WTC11 (cell line): ENCODE measurements at places on chromosomes 6 and 20. TPM values are rescaled to one million over a fixed set of nuclear protein-coding genes. Genes with fewer than 3 reads are reported as not detected.

DNA sequence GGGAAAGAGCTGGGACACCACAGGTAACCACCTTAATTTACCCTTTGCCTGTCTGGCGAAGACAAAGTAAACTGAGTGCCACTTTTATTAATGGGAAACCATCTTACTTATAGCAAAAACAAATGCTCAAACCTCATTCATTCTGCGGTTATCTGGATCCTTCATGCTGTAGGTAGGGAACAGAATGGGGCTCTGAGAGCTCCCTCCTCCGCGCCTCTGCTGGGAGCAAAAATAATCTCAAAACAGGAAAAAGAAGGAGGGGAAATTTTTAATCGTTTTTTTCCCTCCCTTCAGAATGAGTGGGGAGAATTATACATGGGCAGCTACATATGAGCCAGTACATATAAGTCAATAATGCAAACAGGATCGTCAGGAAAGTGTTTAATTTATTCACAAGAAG lies 177.3 kb downstream of the GMPR start:
- DNase-seq: no peak

- DNase-seq: no peak
Observed at GRCh38 chr6:108836061-108836460, 12.2 kb upstream of the ARMC2 start.

- DNase-seq: no peak
Observed at GRCh38 chr6:32885698-32886286, 31.8 kb downstream of the PSMB9 start.

DNA sequence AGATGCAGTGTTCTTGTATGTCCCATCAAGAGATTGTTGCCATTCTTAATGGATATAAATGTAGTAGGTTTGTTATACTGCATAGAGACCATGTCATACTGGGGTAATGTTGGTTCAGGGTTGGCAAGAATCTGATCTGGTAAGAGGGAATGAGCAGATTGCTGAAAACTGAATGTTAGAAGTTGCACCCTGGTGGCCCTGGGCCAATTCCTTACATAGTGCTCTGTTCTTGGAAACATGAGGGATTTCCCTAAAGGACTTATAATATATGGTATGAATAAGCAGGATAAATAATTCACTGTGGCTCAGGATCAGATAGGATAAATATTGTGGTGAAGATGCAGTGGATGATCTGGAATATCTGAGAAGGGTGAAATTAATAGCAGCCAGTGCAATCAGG lies 70.2 kb downstream of the ANKS1A start:
- DNase-seq: no peak

DNA sequence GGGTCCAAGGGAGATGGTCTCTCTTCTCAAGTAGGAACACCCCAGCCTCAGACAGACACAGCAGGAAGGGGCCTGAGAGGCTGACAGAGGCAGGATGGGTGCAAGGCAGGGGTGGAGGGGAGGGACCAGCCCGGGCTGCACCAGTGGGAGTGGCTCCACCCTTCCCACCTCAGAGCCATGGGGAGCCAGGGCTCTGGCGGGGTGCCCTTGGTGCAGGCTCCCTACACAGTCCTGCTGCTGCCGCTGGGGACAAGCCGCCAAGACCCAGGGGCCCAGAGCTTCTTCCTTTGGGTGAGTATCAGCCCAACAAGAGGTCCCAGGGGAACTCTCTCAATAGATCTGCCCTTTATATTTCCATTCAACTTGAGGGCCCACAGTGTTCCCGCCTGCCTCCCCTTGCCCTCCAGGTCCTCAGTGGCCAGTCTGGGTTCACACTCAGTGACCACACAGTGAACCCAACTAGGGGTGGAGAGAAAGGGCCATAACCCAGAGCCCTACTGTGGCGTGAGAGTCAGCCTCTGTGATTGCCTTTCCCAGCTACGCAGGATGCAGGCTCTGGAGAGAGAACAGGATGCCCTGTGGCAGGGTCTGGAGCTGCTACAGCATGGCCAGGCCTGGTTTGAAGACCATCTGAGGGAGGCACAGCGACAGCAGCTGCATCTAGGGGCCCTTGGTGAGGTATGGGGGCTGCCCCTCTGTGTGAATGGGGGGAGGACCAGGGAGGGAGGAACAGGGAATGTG lies 592 bp downstream of the SAPCD1 start:
- no peak for DNase-seq

DNA sequence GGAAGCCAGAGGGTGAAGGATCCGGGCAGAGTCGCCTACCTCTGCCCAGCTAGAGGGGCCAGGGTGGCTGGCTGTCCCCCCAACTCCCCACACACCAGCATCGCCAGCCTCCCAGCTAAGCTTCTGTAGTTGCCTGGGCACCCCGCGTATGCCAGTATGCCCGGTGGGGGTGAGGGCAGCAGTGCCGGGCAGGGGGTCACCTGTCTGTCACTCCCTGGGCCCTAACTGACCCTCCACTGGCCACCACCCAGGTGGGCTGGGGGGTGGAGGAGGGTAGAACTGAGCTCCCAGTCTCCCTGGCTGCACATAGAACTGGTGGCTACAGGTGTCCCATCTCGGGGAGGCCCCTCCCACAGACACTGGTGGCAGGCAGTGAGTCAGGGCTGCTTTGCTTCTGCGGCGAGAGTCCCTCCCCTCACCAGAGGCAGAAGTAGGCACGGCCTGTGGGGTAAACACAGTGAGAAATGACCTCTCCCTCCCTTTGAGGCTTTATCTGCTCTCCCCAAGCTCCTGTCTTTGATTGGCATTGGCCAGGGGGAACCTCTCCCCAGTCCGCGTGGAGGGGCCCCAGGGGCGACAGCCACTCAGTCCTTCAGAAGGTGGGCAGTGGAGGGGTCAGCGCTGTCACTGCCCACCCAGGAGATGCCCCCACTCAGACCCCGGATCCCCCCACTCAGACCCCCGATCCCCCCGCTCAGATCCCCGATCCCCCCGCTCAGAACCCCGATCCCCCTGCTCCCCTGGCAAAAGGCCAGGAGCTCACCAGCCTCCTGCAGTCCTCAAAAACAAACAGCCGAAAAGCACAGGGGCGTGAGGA lies 2.5 kb downstream of the NTSR1 start:
- DNase-seq: no peak

DNA sequence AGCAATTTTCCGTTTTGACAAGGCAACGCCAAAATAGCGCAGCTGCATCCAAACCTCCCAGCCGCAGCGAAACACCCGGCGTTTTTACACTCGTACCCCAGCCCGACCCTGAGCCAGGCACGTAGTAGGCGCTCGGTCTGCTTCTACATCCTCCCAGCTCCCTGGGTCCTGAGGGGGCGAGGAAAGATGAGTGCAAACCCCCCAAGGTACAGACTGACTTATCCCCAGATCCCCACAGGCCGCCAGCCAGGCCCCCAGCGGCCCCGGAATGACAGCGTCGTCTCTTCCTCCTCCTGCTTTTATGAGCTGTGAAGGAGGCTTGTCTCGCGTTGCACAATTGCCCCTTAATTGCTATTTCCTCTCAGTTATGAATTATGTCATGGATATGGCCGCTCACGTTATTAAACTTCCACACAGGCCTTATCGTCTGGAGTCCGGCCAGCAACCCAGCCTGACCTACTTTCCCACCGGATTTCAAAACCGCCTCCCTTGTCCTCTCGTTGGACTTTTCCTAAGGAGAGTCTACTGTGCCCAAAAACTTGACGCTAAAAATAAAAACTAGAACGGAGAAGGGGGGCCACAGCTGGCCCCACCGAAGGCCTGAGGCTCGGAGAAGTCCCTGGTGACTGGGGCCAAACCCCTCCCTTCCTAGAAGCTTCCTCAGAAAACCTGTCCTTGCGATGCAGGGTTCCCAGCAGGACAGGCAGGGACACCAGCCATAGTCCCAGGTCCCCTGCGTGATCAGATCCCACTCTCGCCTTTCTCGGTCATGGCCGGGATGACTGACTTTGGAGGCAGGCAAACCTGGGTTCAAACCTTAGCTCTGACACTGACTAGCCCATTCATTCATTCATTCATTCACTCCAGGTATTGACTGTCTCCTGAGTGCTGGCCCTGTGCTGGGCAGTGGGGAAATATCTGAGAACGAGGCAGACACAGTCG lies 130.9 kb upstream of the PTPN1 start:
- DNase-seq: no peak

DNA sequence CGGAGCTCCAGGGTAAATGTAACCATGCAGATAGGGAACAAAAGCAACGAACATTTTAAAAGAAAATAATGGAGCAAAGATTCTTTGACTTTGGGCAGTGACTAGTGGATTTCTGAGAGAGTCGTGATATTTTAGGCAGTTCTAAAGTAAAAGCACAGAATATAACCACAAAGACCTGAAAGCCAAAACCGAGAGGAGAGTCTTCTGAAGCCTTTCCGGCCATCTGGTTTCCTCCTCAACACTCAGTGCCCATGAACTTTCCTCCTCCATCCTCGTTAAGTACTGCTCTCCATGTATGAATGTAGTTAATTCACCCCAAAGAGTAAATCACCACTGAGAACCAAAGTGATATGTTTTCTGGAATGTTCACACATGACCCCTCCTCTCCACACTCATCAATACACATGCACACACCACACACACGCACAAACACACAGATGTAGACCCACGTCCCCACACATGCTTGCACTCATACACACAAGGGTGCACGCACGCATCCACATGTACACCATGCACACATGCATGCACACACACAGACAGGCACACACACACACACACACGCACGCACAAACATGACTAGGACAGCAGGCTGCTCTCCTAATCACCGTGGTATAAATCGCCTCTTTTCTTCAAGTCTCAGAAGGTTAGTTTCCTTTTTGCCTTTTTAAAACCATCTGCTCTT lies 109.5 kb downstream of the MYLK4 start:
- no peak for DNase-seq

GRCh38 chr20:54255157-54255556 lies 47.3 kb downstream of the PFDN4 start:
- no peak for DNase-seq

The C6orf15 gene
- total RNA-seq: not detected in 3 replicates

The TMC2 gene
- total RNA-seq: not detected in 3 replicates

The SLC22A2 gene
- 0.44 to 0.96 TPM (median 0.78 TPM) in 3 replicates for total RNA-seq

The TCFL5 gene
- 19.7 to 20.4 TPM (median 20.3 TPM) in 3 replicates for total RNA-seq

The FLRT3 gene
- 0.50 to 1.0 TPM (median 0.79 TPM) in 3 replicates for total RNA-seq

The PLCB4 gene
- 11.9 to 14.3 TPM (median 12.6 TPM) in 3 replicates for total RNA-seq
